ENCODE measurements at places on chromosomes 6 and 20.
A peak's percentile ranks its signal among the peaks of the same experiment; 100 is the strongest.

GRCh38 chr6:137676888-137677287, 182.7 kb upstream of the OLIG3 start:
- no peak for DNase-seq

DNA sequence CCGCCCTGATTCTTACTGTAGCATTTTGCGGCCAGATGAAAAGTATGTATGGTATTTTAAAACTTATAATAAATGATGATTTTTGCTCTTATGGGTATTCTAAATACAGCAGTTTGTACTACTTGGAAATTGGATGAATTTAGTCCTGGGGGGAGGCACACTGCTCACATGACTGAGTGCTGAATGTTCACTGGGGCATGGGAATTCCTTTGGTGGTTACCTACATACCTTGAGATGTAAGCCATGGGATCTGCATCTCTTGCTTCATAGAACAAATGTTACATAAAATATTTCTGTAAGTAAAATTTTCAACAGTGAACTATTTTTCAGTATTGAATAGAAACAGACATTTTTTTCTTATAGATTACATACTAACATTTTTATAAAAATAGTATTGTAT, 71.1 kb downstream of the FIG4 start:
- DNase-seq, result no peak

GRCh38 chr6:143014764-143015163, 45.9 kb upstream of the AIG1 start:
- DNase-seq, result no peak

DNA sequence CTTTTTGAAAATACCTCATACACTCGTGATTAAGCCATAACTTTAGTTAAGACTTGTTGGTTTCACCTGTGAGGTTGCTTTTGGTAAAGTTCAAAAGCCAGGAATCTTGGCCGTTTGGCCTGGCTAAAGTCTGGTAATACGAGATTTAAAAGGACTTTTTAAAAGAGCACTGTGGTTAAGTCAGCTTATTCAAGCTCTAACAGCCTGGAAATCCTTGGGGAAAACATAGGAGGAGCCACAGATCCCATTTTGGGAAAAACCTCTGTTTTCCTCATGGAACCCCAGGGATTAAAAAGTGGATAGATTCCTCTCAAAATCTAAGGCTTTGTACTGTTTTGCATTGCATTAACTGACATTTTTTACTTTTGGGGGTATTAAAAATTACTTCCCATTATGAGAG, 13.7 kb upstream of the SLC22A16 start:
- no peak for DNase-seq

DNA sequence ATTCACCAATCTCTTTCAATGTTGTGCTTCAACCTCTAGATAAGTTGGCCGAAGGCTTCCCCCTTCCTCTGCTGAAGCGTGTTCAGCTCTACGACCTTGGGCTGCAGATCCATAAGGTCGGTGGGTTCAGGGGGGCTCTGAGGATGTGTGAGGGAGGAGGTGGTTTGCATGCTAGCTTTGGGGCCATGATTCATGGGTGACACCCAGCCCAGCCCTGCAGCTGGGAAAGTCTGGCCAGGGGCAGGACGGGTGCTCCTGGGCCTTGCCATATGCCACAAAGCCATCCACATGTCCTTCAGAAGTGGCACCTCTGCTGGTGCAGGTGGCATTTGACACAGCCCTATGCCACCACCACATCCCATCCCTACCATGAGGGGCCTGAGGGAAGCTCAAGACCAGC, 27.6 kb downstream of the LBP start:
- DNase-seq, result peak; percentile 67

DNA sequence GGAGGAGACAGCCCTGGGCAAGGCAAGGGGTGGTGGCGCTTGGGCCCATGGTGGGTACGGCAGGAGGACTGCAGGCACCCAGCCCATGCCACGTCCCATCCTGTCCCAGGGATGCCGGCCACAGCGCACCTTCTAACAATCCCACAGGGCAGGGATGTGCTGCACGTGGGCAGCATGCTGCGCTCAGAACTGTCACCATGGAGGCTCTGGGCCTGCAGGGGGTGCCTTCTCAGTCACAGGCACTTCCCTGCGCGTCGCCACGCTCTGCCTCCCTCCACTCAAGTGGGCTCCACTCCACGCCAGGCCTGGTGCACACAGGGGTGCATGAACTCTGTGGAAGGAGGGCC, 2.4 kb downstream of the CABLES2 start:
- DNase-seq, result no peak

DNA sequence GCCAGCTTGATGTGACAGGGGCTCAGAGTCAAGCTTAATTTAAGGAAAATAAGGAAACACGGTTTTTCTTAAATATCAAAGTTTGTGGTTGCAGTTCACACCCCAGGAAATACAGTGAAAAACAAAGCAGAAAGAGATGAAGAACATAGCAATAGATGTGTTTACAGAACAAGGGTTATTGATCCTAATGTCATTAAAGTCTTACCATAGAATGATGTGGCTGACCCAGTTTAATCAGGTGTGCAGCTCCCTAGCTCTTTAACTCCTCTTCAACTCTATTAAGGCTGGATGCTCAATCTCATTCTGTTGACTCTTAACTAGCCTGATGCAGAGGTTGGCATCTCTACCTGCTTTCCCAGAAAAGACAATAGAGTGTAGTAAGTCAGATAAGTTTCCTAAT, 7.5 kb upstream of the GTF3C6 start:
- DNase-seq, result no peak

- no peak for DNase-seq
These were observed 8.4 kb downstream of the OR2H2 start for GRCh38 chr6:29593199-29593855.

DNA sequence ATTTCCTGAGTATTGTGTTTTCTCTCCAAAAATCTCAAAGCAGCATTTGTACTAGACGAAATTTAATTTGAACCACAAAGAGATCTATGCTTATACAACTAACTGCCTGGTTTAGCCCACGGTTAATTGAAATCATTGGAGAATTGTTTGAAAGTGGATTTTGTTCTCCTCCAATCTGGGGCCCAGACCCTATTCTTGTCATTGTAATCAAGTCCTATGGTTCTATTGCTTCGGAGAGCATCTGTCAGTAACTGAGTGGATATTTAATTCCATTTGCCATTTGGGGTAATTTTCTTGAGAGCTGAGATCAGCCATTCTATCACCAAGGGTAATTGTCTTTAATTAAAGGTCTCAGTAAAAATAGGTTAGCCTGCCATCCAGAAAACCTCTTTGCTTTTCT, 117.0 kb upstream of the KCNG1 start:
- DNase-seq, result no peak

DNA sequence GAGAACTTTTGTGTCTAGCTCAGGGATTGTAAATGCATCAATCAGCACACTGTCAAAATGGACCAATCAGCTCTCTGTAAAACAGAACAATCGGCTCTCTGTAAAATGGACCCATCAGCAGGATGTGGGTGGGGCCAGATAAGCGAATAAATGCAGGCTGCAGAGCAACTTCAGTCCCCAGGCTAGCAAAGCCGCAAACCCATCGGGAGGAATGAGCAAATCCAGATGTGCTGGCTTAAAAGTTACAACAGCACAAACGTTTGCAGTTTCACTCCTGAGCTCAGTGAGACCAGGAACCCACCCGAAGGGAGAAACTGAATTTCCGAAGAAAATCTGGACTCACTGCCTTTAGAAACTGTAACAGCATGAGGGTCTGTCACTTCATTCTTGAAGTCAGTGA, 21.9 kb upstream of the MBOAT1 start:
- DNase-seq, result no peak

- DNase-seq, result no peak
These were observed 7.8 kb upstream of the NR2E1 start for GRCh38 chr6:108157981-108158525.

DNA sequence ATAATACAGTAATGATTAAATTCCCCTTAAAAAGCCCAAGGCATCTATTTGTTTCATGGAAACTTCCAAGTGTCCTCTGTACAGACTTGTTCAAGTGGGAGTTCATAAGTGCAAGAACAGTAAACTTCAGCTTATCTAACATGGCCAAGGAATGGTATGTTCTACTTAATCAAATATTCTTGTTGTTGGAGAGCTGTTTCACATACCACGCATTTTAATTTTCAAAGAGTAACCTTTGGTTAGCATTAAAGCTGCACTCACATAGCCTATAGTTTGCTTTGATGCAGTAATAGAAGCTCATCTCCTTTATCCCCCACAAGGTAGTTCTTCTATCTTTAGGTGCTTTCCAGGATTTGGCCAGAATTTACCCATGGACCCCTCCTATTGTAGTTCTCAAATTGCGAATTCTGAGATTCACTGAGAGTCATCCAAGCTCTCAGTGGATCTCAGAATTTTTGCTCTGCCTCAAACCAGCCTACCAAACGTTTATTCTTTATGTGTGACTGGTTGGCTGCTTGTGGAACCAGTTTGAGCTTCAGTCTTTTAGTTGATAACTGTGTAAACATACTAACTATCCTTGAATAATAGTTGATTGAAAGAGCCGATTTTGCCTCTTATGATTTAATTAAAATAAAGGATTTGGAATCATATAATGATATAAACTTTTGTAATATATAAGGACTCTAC, 668.0 kb upstream of the FLRT3 start:
- DNase-seq, result no peak

DNA sequence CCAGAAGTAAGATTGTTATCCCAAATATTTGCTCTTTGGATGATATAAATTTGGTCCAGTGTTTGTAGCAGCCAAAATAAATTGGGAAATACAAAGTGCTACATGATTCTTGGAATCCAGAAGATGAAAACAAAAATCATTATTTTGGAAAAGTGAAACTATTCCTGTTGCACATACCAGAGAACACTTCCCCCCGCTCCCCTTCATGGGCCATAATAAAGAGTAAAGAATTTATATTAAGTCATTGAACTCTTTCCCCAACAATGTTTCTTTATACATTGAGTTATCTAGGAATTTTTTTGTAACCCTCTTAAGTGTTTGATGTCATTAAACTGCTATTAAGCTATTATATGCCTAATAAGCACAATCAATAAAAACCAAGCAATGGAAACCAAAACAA, 490.4 kb upstream of the HS3ST5 start:
- no peak for DNase-seq

GRCh38 chr20:11521476-11522365, 396.0 kb upstream of the BTBD3 start:
- no peak for DNase-seq

DNA sequence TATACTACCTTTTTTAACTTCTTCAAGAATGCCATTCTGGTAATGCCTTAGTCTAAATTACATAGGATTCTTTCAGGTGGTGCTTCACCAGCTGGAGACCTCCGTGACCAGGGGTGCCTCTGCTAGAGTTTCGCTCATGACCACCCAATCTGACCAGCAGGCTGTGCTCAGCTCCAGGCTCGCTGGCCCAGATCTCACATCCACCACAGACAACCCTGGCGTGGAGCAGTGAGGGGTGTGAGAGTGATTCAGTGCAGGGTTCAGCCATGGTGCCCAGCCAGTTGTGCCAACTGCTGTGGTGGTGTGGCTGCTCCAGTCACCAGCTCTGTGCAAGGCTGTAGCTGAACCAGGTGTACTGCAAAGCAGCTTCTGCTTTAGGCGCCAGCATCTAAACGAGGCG, 198.6 kb downstream of the MMUT start:
- DNase-seq, result no peak

DNA sequence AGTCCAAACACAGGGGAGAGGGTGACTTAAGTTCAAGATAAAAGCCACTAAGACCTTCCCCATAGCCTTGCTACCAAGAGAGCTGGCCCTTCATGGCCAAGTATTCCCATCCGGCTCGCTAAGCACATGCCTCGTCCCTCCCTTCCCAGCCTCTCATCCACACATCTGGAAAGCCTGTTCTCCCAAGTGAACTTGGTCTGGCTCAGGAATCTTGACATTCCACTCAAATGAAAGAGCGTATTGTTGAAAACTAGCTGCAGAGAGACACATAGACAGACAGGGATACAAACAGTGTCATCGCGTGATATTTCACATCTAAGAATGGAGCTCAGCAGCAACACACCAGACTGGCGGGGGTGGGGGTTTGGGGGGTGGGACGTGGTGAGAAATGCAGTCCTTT, 182.8 kb upstream of the FOXQ1 start:
- no peak for DNase-seq

DNA sequence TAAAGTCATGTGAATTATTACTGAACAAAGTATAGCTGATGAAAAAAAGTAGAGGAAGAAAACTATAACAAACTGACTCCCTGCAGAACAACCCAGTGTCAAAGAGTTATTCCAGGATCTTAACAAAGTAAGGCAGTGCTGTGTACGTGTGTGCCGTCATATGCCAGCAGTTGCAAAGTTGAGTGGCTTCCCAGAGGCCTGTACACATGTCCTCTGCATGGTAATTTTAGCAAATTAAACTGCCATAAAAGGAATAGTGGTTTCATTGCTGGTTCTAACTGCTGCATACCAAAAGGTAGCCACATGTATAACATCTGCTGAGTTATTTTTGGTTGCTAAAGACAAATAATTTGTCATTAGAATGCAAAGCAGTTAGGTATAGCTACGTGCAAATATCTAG, 44.8 kb downstream of the RIPOR2 start:
- DNase-seq, result no peak

DNA sequence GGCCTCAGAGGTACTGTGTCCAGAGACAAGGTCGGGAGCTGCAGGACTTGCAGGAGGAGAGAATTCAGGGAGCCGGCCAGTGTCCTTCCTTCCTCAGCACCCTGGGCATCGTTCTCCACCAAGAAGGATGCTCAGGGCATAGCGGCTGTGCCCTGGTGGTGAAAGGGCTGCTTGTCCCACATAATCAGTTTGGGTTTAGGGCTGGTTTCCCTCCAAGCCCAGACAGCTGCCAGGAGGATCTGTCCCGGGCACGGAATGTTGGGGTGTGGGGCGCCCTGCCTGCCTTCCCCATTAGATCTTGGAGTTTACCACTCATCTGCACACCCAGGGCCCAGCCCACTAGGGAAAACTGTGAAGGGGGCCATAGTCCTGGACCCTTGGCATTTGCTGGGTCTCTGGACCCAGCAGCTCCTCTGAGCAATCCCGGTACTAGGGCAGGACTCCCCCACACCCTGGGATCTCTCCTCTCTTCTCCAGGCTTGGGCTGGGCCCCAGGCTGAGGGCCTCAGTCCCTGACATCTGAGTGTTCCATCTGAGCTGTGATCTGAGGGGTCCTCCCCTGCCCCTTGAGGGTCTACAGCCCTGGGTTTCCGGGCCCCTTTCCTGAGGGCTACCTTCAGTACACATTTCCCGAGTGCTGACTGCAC, 18.6 kb upstream of the SPDEF start:
- DNase-seq, result no peak

GRCh38 chr6:42453654-42454427, 2.1 kb upstream of the TRERF1 start:
- DNase-seq, result no peak

GRCh38 chr6:135813401-135813800, 38.1 kb upstream of the PDE7B start:
- DNase-seq, result no peak

DNA sequence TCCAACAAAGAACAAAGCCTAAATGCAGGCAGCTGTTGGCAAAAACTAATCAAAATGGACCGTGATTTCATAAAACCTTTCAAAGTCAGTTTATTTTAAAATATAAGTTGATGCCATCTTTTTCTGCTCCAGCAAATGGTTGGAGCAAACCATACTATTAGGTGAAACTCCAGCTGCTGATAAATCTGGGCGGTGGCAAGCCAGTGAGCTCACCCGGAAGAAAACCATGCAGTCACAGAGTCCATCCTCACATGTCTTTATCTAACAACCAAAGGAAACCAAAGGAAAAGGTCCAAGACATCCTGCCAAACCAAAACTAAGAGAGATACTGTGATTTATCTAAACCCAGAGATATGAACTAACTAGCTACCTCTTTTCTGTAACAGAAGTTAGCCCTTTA, 72.6 kb downstream of the HIVEP2 start:
- DNase-seq, result no peak

GRCh38 chr6:111087106-111087835, at the start of gene SLC16A10:
TSS of gene SLC16A10 (plus strand) at chr6:111087503. CDS start at chr6:111087753, 250 bp downstream.
- DNase-seq, result no peak

All from coronary artery (tissue), 2 donors.